ENCODE measurements at places on chromosomes 2 and 18.

GRCh38 chr2:219446101-219446504 lies 11.5 kb downstream of the SPEG start:
- DNase-seq: peak; percentile 74

GRCh38 chr2:175251425-175252041 lies 70.0 kb upstream of the ATP5MC3 start:
- peak; percentile 78 for DNase-seq

DNA sequence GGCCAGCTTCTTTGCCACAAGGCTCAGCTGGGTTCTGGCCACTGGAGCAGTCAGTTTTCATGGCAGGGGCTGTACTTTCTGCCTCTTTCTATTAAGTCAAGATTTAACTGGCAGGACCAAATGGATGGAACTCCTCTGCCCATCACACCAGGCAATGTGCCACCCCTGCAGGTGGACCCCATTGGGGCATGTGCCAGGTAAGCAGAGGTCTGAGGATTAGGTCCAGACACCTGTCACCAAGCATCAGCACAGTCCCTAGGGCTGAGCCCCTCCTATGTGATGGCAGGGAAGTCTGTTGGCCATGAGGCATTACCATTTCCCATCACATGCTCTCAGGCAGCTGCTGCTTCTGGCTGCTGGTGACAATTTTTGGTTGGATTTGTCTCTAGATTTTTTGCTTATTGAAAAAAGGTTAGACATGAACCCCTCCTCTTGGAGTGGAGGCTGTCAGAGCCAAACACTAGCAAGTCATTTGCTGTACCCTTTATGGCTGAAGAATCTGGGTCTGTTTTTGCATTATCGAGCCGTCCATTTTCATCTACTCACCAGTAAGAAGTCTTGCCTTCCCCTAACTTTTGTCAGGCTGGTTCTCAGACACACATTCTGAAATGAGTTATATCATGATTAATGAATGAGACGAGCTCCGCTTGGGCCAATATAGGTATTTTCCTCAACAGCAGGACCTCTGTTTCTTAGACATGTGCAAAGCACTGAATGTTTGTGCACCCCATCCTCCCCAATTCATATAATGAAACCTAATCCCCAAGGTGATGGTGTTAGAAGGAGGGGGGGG lies 328.0 kb downstream of the TSN start:
- no peak for DNase-seq

DNA sequence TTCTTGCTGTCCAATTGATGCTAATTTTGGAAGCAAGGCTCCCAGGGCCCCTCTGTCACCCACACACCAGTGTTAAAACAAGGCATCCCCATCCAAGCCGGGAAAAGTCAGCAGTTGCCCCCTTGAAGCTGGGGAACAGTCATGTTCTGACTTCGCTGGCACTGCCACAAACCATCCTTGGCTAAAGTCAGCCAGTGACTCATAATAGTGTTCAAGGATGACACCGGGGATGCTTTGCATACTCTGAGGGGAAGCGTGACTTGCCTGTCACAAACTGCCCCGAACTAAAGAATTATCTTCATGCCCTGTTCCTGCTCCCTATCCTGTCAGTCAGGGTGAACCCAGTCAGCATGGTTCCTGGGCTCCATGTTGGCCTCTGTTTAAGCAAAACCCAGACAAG lies 37.0 kb downstream of the TGFA start:
- no peak for DNase-seq

GRCh38 chr2:10089565-10090190 lies 9.5 kb upstream of the CYS1 start:
- DNase-seq: no peak

- no peak for DNase-seq
Measured at GRCh38 chr2:98605076-98605475, 3.2 kb downstream of the COA5 start.

- DNase-seq: no peak
Measured at GRCh38 chr2:186891185-186891621, 42.2 kb upstream of the ZSWIM2 start.

DNA sequence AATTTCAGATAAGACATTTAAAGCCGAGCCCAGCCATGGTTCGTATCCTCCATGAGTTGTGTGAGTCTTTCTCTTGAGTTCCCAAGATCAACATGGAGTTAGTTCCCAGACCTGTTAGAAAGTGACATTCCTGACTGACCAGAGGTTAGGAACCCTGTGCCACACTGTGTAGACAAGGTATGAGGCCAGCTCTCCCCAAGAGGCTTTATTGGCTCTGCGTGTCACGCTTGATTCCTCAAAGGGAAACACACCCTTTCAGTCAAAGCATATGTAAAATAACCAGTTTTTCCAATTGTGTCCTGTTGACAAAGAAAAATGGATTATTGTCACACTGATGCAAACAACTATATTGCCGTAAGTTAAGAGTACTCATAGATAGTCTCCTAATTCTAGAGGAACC lies 1.2 kb downstream of the SULT1C3 start:
- DNase-seq: no peak

DNA sequence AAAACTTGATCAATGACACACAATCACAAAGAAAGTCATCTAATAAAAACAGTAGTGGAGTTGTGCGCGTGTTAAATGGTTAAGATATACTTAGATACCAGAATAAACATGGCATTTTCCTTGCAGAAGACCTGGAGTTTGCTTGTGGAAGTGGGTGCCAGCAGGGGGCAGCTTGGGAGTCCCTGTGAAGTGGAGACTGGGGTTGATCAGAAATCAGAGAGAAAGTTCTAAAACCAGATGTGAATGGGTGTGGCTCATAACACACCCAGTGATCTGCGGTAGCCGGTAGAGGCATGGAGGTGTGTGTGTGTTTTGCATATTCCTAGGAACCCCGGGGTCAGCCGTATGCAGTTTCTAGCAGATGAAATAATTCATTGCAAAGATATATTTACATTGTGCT lies 300.1 kb upstream of the TRIB2 start:
- DNase-seq: peak; percentile 42

DNA sequence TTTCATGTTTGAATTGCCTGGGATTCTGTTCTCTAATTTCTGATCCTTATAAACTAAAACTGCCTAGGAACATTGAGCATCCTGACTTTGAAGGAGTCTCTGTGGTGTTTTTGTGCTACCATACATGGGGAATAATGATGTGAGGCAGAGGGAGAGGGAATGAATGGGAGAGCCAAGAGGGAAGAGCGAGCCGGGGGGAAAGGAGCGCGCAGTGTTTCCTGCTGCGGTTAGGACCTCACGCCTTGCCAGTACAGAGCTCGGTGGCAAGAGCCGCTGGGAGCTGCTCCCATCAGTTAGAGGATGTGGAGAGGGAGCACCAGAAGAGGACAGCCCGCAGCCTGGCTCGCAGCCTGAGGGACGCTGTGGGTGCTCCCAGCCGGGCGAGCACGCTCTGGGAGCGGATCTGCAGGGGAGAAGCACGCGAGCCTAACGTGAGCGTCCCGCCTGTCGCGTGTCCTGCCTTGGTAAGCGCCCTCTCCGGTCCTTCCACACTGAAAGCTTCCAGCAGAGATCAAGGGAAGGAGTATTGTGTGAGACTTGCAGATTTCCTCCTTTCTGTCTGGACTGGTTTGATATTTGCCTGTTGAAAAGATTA lies 114.7 kb downstream of the FAM210A start:
- peak; percentile 75 for DNase-seq

GRCh38 chr2:238431456-238431855 lies 4.7 kb downstream of the ASB1 start:
- DNase-seq: no peak

GRCh38 chr2:127048969-127049897 lies 57.7 kb downstream of the BIN1 start:
- no peak for DNase-seq

DNA sequence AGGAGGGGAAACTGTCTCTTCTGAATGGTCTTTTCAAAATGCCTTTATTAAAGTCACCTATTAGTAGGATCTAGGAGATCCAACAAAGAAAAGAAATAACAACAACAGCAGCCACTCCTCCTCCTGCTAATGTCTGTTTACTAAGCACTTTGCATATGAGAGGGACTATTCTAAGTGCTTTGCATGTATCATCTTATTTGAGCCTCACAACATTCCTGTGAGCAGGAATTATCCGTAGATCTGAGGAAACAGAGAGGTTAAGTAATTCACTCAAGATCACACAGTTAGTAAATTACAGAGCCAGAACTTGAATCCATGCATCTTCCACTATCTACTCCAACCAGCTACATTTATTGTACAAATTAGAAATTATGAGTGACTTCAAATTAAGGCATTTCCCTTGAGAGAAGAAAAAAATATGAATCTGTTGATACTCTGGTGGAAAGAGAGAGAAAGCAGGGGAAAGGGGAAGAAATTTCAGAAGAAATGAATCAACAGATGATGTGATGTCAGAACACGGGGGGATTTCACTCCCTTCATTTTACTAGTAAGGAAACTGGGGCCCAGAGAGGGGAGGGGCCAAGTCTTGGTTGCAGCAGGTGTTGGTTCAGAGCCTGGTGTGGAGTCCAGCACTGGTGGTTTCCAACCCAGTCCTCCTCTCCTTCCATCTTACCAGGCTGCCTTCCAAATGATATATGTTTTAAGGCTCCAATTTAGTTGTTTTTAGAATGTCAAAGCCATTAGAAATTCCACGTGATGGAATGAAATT lies 49.7 kb downstream of the TSN start:
- no peak for DNase-seq

Measured in eye (tissue), 1 donor.